ENCODE measurements at places on chromosomes 7 and 10. TPM values are rescaled to one million over a fixed set of nuclear protein-coding genes. Genes with fewer than 3 reads are reported as not detected.

GPR146 gene
- 1.4 TPM for polyA plus RNA-seq

CLDN3 gene
- not detected for polyA plus RNA-seq

ASB10 gene
- not detected for polyA plus RNA-seq

NUTM2E gene
- polyA plus RNA-seq: not detected

TUBAL3 gene
- not detected for polyA plus RNA-seq

GPR26 gene
- not detected for polyA plus RNA-seq

- no peaks in the 10 kb centered on the region for H3K4me1 ChIP-seq
- no peak overlapping the region for H3K4me3 ChIP-seq
- no peaks in the 10 kb centered on the region for H3K36me3 ChIP-seq
- no peak overlapping the region for H3K27ac ChIP-seq
Observed at GRCh38 chr10:3857318-3857717, 72.3 kb upstream of the KLF6 start.

DNA sequence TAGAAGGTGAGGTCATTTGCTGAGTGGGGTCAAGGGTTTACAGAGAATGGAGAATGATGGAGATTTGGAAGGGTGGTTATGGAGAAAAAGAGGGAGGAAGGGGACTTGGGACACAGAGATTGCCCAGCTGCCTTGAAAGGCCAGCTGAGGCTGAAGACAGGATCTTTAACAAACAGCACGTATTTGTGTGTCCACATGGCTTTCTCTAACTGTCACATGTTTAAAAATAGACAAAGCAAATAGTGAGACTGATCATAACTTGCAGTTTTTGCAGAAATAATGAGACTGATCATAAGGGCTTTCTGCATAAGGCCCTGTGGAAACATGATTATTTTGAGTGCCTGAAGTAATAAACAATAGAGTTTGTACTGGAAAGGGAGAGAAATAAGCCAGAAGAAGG lies 212.7 kb downstream of the HDAC9 start:
- no peak for DNase-seq
- H3K27ac ChIP-seq: no peak overlapping the region
- peaks cover 2% of the 10 kb centered on the region for H3K4me1 ChIP-seq
- no peaks in the 10 kb centered on the region for H3K36me3 ChIP-seq
- H3K27me3 ChIP-seq: peaks cover 5% of the 10 kb centered on the region

DNA sequence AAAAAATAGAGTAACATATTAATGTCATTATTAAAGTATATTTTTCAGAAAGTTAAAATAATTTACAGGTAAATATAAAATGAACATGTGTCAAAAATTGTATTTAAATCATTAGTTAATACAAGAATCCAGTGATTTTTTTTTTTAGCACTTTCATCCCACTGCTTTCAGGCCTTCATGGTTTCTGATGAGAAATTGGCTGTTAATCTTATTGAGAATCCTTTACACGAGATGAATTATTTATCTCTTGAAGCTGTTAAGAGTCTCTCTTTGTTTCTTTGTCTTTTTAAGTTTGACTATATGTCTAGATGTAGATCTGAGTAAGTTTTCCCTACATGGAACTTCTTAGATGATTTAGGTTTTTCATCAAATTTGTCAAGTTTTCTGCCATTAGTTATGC lies 578.5 kb upstream of the KCND2 start:
- no peak overlapping the region for H3K4me3 ChIP-seq
- no peak for DNase-seq
- H3K36me3 ChIP-seq: no peaks in the 10 kb centered on the region
- H3K27ac ChIP-seq: no peak overlapping the region

DNA sequence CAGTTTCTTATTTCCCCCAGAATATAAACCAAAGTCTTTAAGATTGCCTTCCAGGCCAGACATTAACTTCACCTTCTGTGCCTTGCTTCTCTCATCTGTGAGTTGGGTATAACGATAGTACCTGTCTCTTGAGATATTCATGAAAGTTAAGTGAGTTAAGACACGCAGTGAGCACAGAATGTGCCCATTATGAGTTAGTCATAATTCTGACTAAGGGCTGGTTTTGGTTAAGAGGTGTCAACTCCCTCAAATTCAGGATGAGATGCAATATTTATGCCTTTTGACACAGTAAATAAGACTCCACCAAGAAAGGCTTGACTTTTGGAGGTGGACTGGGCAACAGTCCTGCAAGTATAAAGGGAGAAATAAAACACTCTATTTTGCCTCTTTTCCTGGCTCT lies 528.7 kb upstream of the IGFBP3 start:
- no peaks in the 10 kb centered on the region for H3K4me1 ChIP-seq
- H3K36me3 ChIP-seq: no peaks in the 10 kb centered on the region
- no peak for DNase-seq
- H3K4me3 ChIP-seq: no peak overlapping the region
- H3K27ac ChIP-seq: no peak overlapping the region
- no peaks in the 10 kb centered on the region for H3K27me3 ChIP-seq

DNA sequence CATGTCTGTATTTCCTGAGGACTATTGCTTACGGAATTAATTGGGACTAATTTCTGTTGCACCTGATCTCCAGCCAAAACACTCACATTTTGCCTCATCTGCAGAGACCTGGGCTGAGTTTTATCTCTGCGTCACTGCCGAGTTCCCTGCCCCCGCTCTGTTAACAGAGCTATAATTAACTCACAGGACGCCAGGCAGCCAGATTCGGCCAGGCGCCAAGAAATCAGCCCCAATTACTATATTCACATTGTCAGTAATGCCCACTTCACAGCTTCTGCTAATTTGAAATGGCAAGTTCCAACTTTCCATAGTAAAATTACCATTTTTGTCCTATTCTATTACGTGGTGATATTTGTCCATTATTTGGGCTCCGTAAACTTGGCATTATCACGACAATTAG lies 130.5 kb downstream of the CUX1 start:
- H3K4me1 ChIP-seq: peaks cover 4% of the 10 kb centered on the region
- H3K4me3 ChIP-seq: no peak overlapping the region
- H3K36me3 ChIP-seq: peaks cover 2% of the 10 kb centered on the region
- no peaks in the 10 kb centered on the region for H3K27me3 ChIP-seq
- no peak for DNase-seq

DNA sequence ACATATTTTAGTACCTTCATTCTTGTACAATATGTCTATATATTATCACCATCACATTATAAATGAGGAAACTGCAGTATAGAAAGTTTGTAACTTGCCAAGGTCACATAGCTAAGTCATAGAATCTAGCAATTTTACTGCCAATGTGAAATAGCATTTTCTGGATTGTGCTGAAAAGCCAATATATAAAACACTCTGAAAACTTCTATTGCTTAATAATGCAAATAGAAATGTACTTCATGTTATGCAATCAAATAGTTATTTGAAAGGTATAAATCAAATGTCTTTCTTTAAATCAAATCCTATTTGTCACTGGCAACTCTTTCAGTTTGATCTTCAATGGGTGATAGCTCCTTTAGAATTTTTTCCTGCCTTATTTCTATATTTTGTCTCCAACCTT lies 129.5 kb downstream of the TMEM26 start:
- H3K4me1 ChIP-seq: no peaks in the 10 kb centered on the region
- no peak overlapping the region for H3K27ac ChIP-seq
- no peaks in the 10 kb centered on the region for H3K27me3 ChIP-seq

GRCh38 chr7:78090616-78091015 lies 292.0 kb downstream of the PHTF2 start:
- no peak overlapping the region for H3K4me3 ChIP-seq
- no peaks in the 10 kb centered on the region for H3K4me1 ChIP-seq
- no peaks in the 10 kb centered on the region for H3K36me3 ChIP-seq

- no peak for DNase-seq
- no peaks in the 10 kb centered on the region for H3K36me3 ChIP-seq
- no peak overlapping the region for H3K27ac ChIP-seq
- H3K27me3 ChIP-seq: no peaks in the 10 kb centered on the region
- H3K4me1 ChIP-seq: no peaks in the 10 kb centered on the region
Observed at GRCh38 chr7:48718731-48719378, 205.5 kb upstream of the CDC14C start.

- peaks cover 16% of the 10 kb centered on the region for H3K36me3 ChIP-seq
Observed at GRCh38 chr7:7857143-7857583, 111.4 kb upstream of the GLCCI1 start.

DNA sequence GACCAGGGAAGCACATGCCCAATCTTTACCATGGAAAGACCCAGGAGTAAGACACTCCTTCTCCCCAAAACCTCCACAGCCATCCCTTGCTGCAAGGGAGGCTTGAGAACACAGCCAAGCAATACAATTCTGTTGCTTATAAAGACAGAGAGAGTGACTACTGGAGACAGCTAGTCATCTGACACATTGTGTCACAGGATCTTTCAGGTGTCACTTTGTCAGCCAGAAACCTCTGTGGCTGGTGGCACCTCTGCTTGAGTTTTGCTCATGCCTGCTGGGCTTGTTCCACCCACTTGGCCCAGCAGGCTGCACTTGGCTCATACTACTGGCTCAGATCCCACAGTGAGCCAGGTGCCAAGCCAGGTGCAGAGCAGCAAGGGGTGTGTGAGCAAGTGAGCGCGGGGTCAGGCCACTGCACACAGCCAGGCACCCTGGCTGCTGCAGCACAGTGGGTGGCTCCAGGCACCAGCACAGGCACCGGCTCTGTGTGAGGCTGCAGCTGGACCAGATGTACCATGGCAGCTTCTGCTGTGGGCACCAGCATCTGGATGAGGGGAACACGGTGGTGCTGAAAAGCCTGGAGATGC lies 12.4 kb upstream of the PRLHR start:
- H3K36me3 ChIP-seq: peaks cover 8% of the 10 kb centered on the region
- no peak for DNase-seq
- no peaks in the 10 kb centered on the region for H3K4me1 ChIP-seq
- H3K4me3 ChIP-seq: no peak overlapping the region
- no peak overlapping the region for H3K27ac ChIP-seq
- H3K27me3 ChIP-seq: no peaks in the 10 kb centered on the region

DNA sequence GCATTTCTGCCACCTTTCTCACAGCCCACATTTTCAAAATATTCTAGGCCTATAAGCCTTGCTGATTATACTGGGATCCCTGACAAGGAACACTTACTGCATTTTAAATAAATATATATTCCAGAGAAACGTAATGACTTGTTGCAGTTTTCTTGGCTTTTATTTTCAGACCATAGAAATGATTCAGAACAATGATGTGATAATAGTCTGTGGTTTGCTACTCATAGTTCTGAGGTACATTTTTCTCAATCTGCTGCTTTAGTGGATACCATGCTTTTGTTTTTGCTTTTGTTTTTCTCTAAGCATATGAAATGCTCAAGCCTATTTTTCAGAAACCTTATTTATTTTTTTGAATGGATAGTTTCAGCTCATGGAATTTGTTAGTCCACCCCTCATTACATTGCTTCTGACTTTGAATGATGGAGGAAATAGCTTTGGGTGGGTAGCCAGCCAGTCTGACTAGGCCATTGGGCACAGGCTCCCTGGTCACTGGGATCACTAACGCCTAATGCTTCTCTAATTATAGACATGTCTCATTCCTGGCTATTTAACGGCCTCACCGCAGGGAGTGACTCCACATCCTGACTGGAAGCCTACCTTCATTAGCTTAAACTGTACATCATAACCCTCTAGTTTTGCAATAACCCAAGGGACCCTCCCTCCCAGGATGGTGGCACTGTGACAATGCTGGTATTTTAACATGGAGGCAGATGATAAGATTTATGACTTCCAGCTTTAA lies 66.1 kb downstream of the MBL2 start:
- no peak overlapping the region for H3K27ac ChIP-seq
- H3K4me1 ChIP-seq: no peaks in the 10 kb centered on the region
- H3K36me3 ChIP-seq: no peaks in the 10 kb centered on the region
- no peak for DNase-seq
- H3K4me3 ChIP-seq: no peak overlapping the region
- H3K27me3 ChIP-seq: no peaks in the 10 kb centered on the region

GRCh38 chr10:70918851-70919530 lies 30.6 kb upstream of the PCBD1 start:
- peaks cover 3% of the 10 kb centered on the region for H3K27me3 ChIP-seq
- H3K4me1 ChIP-seq: peaks cover 1% of the 10 kb centered on the region
- H3K36me3 ChIP-seq: no peaks in the 10 kb centered on the region
- no peak overlapping the region for H3K27ac ChIP-seq
- H3K4me3 ChIP-seq: no peak overlapping the region
- no peak for DNase-seq

GRCh38 chr10:48633381-48634197 lies 28.7 kb upstream of the ARHGAP22 start:
- no peak overlapping the region for H3K27ac ChIP-seq
- no peaks in the 10 kb centered on the region for H3K36me3 ChIP-seq
- no peak overlapping the region for H3K4me3 ChIP-seq
- peaks cover 9% of the 10 kb centered on the region for H3K4me1 ChIP-seq
- no peak for DNase-seq
